Hematopoietic multipotent progenitor cell treated with erythropoietin and hydrocortisone succinate and interleukin-3 and kit ligand, for 8 days (in vitro differentiated cells): ENCODE measurements at places on chromosomes 3 and 15.

DNA sequence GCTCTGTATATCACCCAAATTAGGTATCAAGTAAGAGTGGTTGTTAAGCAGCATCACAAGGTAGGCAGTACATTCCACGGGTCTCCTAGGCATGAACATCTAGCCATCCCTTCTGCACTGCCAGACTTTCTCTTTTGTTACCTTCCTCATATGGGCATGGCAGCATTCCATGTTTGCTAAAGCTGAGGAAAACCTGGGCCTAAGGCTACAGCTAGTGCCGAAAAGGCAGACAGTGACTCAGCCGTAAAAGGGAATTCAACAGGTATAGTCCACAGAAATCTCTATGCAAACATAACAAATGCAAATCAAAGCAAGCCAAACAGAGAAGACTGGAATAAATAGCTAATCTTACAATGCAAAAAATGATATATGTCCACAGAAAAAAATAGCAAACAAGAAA lies 645.4 kb downstream of the ZBBX start:
- no peak for DNase-seq

DNA sequence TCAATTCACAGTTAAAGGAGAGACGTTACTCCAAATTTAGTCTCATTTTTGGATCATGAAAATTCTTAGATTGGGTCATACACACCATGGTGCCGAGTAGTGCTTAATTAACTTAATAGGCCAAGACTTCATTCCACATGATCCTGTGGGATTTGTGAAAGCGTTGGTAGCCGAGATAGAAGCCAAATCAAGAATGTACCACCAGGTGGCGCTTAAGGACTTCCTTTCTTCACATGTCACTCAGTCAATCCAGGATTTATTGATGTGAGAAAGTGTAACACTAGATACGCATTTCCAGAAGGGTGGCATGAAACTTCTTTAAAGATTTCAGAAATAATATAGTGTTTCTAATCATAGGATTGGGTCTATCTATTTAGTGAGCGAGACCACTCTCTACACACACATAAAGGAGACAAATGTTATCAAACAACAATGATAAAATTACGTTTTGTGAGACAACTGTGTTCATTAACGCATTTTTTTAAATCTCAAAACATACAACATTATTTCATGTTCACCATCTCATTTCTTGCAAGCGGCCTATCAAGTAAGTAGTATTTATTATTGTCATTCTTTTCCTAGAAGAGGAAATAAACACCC lies 436.1 kb downstream of the CHL1 start:
- DNase-seq: peak; percentile 53

GRCh38 chr3:84891851-84892250 lies 66.9 kb upstream of the CADM2 start:
- no peak for DNase-seq

DNA sequence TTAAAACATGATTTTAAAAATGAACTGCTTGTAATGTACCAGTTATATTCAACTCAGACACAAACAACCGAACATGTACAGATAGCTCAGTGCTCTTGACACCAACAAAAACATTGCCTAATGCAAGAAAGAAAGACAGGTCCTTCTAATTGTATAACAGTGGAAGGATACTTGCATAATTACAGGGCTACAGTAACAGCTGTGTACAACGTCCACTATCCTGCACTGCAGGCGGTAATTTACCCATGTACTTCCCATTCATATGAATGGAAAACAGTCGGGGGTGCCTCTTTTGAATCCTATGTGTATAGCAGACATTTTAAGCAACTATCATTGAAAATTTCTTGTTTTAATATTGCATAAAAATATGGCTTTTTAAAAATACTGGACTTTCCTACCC lies 41.1 kb upstream of the PLSCR5 start:
- DNase-seq: no peak

- no peak for DNase-seq
Measured at GRCh38 chr3:181564222-181564621, 147.5 kb upstream of the SOX2 start.

GRCh38 chr3:14539384-14539741 lies 779 bp downstream of the GRIP2 start:
- DNase-seq: no peak
